Globus pallidus (tissue), 1 donor: ENCODE measurements at places on chromosomes 7 and 10.

DNA sequence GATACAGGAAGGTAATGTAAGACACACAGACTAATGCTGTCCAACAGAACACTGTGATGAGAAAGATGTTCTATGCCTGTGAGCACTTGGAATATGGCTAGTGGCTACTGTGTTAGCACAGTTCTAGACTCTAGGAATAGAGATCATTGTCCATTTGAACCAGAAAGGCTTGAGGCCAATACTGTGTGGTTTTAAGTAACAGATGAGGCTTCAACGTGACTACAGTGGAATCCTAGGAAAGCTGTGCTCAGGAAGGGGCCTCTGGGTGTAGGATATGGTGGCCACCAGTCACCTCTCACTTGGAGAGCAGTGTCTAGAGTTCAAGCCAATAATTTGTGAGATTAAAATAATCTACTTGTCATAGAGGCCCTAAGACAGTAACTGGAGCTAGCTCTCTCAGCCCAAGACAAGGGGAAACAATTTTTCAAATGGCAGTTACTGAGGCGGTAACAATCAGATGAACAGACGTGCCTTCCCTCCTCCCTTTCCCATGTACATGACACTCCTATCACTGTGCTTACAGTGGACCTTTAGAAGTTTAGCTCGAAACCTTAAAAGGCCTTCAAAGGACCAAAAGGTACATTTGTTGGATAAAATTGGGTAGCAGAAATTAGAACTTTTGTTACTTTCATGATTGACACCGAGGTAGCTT, 10.2 kb downstream of the ZDHHC16 start:
- no peak for DNase-seq

- DNase-seq: no peak
Measured at GRCh38 chr10:24488631-24489030, 235.1 kb downstream of the ARHGAP21 start.

GRCh38 chr7:12031186-12031585, 179.9 kb upstream of the TMEM106B start:
- no peak for DNase-seq

GRCh38 chr10:3740157-3740871, 44.7 kb downstream of the KLF6 start:
- DNase-seq: no peak

DNA sequence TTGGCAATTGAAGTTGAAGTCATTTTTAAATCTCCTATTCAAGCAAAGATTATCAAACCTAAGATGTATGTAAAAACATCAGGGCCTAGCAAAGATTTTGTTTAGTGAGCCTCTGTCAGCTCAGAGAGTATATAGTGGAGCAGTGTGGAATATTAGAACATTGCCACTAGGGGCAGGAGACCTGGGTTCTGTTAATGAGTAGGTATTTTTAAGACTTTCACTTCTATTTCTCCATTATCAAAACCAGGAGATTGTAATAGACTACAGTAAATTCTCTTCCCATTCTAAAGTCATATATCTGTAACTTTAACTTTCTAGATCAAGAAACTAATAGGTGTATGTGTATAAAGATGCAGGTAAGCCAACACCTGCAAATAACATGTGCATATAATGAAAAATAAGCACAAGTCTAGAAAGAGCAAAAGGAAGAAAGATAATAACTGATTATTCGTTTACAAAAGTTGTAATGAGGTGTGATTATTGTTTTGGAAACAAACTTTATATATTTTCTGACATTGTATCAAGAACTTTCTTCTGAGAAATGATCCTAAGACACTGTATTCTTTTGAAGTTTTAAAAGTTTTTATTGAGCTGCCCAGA, 64.4 kb downstream of the KCND2 start:
- no peak for DNase-seq

DNA sequence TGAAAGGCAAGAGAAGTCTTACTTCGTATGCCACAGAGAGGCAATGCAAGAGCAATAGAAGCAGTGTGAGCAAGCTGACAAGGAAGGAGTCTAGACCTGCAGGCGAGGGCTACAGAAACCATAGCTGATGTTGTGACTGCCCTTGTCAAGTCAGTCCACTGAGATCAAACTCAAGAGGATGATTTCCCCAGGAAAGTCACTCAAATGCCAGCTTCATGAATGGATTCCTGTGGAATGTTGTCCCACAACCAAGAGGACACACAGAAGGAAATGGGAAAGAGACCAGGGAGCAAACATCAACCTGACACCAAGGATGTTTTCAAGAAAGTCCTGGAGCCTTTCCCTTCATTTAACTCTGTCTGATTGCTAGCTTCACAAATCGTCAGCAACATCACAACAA, 78.0 kb upstream of the GAD2 start:
- DNase-seq: no peak

- DNase-seq: no peak
Measured at GRCh38 chr7:50588937-50589336, 23.7 kb upstream of the DDC start.

DNA sequence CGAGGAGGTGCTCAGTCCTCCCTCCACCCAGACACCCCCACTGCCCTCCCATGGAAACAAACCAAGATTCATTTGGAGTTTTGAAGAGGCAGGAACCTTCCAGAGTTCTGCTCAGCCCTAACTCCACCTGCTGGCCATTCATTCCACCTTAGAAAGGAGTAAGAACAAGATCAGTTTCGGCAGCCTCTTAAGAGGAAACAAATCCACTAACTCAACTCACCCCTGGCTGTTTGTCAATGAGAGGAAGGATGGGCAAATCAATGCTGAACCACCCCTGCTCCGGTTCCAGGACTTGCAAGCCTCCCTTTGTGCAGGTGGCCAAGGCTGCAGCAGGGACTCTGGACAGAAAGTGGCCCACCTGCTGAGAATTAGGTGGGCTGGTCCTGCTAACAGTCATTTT, 26.2 kb downstream of the CCDC3 start:
- DNase-seq: no peak

GRCh38 chr10:124568339-124568738, 106.7 kb downstream of the LHPP start:
- no peak for DNase-seq
